ENCODE measurements at places on chromosomes 7 and 10. TPM values are rescaled to one million over a fixed set of nuclear protein-coding genes. Genes with fewer than 3 reads are reported as not detected.
A peak's percentile ranks its signal among the peaks of the same experiment; 100 is the strongest.

GRCh38 chr7:91264924-91265681 lies 870 bp downstream of the FZD1 start:
- peak; percentile 13 for DNase-seq

GRCh38 chr10:11581213-11581612 lies 30.2 kb downstream of the USP6NL start:
- no peak for DNase-seq

- DNase-seq = no peak
Measured at GRCh38 chr7:76216381-76217082, 14.8 kb downstream of the SRRM3 start.

DNA sequence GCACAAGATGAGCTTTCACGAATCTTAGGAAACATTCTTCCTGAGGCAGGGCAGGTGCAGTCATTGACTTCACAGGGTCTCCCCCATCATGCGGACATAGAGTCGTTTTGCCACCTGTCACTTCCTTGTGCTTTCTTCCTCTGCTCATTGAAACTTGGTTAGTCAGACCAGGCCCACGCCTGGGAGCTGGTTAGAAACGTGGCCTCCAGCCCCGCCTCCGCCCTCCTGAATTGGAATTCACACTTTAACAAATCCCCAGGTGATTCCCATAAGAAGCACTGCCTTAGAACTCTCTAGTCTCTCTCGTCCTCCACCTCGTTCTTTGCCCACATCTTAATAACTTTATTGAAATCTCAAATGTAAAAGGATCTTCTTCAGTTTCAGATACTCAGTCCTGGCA lies 265.5 kb upstream of the FZD8 start:
- no peak for DNase-seq

DNA sequence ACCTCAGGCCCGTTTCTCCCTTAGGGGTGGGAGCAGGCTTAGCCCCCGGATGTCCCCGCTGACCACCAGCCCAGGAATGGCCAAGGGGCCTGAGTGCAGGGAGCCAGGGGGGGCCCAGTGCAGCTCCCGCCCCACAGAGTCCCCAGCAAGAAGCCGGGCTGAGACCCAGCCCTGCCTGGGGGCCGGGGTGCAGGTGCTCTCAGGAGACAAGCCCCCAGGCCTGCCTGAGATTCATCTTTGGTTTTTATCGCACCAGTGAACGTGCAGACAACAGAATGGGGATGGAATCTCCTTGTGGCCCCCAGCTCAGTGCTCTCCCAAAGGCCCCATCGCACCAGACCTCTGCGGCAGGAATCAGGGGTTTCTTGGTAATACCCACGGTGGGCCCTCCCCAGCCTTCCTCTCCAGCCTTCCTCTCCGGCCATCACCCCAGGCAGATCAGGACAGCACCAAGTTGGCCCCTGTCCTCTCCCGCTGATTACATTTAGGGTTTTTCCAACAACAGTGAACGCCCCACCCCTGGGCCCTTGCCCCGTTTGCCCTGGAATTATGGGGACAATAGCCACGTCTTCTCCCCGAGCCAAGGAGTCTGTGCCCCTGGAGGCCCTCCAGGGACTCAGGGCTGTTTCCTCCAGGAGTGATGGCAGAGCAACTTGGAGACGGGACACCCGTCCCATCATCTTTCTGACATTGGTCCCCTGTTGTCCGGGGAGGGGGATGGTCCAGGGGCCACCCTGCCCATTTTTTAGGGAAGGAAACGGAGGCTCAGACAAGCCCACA lies 22.4 kb downstream of the ADAP1 start:
- DNase-seq = no peak

DNA sequence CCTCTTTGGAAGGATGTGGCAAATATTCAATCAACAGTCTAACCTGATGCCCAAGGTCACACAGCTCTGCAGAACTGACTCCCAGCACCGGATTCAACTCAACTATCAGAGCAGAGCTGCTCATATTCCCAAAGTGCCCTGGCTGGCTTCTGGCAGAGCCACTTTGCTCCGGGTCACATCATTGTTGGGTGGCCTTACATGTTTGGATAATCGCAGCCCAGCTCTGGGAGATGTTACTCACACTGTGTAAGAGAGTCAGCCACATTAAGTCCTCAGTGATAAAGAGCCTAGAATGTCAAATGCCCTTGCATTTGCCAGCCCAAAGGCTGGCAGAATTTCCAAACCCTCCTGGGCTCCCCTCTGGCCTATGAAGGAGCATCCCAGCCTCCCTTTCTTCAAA lies 79.8 kb upstream of the PDE1C start:
- DNase-seq = no peak

- peak; percentile 85 for DNase-seq
Measured at GRCh38 chr10:22823109-22823508, 104.7 kb upstream of the ARMC3 start.

The KCND2 gene
- total RNA-seq = not detected

The RBM28 gene
- total RNA-seq = 26.9 TPM

The ZC3HAV1 gene
- total RNA-seq = 38.2 TPM

The LRRC61 gene
- total RNA-seq = 74.3 TPM

The CDK14 gene
- 0.61 TPM for total RNA-seq
